Esophagus squamous epithelium (tissue), 5 donors: ENCODE measurements at places on chromosomes 3 and 15.

DNA sequence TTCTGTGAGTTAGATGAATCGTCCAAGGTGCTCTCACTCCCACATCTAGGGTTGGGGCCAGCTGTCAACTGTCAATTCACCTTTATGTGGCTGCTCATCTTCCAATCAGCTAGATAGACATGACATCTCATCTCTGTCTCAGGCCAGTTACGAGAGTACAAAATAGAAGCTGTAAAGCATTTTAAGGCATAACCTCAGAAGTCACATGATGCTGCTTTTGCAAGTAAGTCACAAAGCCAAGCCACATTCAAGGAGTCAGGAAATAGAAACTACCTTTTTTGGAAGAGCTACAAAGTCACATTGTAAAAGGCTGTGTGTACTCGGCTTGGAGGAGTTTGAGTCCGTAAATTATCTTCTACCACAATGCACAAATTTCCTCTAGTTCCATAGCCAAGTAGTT lies 5.1 kb upstream of the CCR1 start:
- no peak for DNase-seq

DNA sequence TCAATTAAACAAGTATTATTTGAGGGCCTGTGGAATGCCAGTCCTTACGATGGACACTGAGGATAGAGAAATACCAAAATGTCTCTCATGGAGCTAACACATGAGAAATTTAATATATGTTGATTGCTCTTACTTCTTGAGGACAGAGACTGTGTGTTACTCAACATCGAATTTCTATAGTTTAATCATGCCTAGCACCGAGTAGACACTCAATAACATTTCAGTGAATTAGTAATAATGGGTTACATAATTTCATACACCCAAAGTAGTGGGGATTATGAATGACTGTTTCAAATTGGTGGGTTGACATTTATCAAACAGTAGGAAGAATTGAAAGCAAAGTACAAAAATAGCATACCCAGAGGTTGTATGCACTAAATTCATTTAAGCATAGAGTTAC lies 11.2 kb downstream of the FMN1 start:
- DNase-seq = no peak

GRCh38 chr15:41955100-41955499 lies 17.3 kb downstream of the EHD4 start:
- no peak for DNase-seq

DNA sequence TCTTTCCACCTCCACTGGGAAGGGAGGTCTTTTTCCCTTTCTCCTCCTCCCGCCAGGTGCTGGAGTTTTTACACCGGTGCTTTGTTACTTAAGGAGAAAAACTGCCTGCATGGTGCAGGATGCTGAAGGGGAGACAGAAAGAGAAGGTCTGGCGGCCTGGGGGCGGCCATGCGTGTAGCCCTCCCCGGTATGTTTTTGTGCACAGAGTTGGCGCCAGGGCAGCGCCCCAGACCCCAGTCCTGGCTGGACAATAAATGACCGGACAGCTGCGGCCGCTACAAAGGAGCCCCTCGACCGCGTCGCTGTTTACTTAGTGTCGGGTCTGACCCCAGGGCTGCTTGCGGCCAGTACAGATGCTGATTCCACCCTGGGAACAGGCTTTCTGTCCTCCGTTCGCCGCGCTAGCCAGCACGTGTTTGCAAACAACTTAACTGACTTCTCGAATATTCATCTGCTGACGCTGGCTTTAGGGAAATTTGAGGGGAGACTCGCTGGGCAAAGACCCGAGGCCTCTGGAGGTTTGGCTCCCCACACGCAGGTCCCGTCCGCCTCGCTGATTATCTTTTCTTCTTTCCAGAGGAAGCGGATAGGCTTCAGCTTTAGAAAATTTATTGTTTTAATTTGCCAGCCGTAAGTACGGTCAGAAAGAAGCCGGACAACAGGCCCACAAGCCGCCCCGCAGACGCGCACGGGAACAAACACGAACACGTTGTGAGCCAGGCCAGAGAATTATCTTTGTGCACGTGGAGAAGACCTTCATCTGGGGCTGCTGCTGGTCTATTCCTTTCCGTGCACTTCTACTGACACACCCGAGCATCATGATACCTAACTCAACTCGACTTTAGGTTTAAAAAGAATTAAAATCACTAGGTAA lies 46.9 kb downstream of the ZIC4 start:
- no peak for DNase-seq

DNA sequence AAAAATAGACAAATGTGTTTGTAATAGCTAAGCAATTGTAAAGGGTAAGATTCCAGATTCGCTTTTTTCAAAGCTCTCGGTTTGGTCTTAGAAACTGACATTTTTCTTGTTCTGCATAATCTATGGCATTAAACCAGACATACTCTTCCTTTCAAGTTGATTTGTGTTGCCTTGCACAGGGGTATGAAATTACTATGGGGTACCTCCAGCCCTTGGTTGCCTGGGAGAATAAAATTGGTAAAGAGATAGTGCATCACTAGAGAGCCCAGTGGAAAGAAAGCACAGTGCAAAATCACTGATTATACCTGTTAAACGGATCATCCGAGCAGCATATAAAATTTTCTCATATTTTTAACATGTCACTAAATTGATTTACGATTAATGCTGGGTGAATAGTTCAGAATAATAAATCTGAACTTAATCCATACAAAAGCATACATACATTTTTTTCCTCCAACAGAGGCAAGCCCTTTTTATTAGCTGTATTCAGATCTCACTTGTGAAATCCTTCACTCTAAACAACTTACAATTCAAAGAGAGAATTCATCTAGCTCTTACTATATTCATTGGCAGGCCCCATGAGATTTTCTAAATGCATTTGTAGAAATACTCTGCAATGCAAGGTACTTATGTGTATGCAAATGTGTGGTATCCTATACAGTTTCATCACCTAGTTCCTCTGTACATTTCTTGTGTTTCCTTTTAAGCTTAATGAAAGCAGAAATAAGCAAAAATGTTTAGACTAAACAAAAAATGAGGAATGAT lies 224.4 kb downstream of the ROBO1 start:
- DNase-seq = no peak
